Stimulated activated CD4-positive, alpha-beta T cell treated with anti-CD3 and anti-CD28 coated beads, Interleukin-1b, Interleukin-23, amount 100 ng/mL, for 1 hour (primary cell): ENCODE measurements at places on chromosomes 13 and 19.

GRCh38 chr13:98909016-98909415 is 68.8 kb downstream of the DOCK9 start:
- no peak for DNase-seq

GRCh38 chr19:48190288-48190884 is 19.9 kb downstream of the ZSWIM9 start:
- no peak for DNase-seq

GRCh38 chr13:109629737-109630136 is 156.6 kb downstream of the IRS2 start:
- no peak for DNase-seq

- DNase-seq, result no peak
These were observed 1551.3 kb upstream of the MIR17HG start for GRCh38 chr13:89796196-89796595.

- DNase-seq, result no peak
These were observed 369.0 kb downstream of the UQCRFS1 start for GRCh38 chr19:28843761-28844492.
